ENCODE measurements at places on chromosomes 4 and X.
A peak's percentile ranks its signal among the peaks of the same experiment; 100 is the strongest.

GRCh38 chr4:19239565-19239964, 1012.1 kb upstream of the SLIT2 start:
- no peak for DNase-seq

DNA sequence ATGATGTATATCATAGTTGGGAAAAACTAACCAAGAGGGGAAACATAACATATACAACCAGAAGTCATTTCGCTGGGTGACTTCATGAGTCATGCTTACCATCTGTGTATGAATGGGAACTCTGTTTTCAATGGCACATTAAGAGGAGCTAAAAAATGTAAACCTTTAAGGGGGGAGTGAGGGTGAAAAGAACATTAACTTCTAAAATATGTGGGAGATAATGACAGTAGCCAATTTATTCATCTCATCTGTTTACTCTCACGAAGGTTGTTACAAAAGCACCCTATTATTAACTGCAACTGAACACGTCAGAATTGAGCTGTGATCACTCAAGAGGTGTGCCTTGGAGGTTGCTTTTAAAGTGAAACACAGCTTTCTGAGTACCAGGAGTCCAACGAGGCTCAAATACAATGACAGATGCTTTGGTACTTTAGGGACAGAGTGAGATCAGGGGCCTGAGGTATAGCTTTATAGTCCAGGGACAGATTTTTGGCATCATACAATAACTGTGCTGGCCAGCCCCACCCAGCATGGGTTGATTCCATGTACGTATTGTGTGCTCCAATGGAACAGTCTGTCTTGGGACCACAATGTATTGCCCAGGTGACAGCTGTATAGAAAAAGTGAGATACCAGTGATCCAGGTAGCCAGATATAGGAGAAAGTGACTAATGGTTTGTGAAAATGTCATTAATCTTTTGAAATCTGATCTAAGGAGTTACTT, 107.3 kb downstream of the AMMECR1 start:
- peak; percentile 35 for DNase-seq

GRCh38 chr4:146661367-146661766, 22.7 kb downstream of the POU4F2 start:
- DNase-seq: no peak

- no peak for DNase-seq
Measured at GRCh38 chr4:181661923-181662322, 581.3 kb upstream of the TENM3 start.

DNA sequence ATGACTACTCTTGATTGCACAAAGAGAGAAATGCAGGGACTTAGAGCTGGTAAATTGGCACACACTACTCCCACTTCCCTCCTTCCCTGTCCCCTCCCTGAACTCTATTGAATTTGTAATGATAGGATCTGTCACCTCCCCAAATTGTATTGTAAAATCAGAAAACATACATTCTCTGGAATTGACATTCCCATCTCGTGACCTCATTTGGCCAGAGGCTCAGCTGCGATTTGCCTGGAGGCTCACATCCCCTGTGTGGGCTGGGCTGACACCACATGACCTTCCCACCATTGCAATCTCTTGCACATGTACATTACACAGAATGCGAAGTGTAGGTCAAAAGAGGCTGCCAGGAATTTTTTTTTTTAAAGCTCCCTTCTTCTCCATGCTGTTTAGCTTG, 172.1 kb downstream of the MID1IP1 start:
- no peak for DNase-seq

- peak; percentile 57 for DNase-seq
Measured at GRCh38 chr4:149145803-149146202, 669.8 kb downstream of the IQCM start.

DNA sequence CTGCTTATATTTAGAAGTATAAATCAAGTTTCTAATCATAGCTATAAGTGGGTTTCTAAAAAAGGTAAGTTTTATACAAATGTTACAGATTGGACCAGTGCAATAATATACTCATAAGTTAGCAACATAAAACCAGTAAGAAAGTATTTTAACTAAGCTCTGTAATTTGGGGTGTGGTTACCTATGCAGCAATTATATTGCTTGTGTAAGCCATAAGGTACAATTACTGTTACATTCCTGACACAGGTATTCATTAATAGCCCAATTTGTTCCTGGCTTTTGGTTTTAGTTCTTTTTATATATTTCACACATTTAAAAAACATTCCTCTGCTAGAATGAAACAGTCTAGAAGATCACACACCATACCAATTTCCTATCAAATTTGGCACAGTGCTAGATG, 115.1 kb downstream of the FRYL start:
- DNase-seq: no peak

- DNase-seq: no peak
Measured at GRCh38 chr4:88382621-88383020, 4.0 kb downstream of the HERC6 start.

GRCh38 chr4:131001371-131001770, 1905.4 kb downstream of the C4orf33 start:
- no peak for DNase-seq

DNA sequence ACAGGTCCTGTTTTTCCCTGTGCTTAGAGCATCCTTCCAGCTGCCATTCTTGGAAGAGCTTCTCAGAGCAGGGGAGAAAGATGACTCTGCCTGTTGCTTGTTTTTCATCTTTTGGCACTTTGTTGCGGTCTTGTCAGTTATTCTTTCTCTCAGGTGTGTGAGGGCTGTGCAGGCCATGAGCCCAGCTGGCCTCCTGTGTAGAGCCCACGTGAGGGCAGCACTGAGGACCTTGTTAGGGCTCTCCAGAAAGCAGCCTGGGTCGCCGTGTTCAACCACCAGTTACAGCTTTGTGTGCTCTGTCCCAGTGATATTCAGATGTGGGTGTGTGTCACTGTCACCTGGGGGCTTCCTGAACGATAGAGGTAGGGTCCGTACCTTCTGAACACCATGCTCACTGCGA, 52.8 kb downstream of the NOP14 start:
- no peak for DNase-seq

DNA sequence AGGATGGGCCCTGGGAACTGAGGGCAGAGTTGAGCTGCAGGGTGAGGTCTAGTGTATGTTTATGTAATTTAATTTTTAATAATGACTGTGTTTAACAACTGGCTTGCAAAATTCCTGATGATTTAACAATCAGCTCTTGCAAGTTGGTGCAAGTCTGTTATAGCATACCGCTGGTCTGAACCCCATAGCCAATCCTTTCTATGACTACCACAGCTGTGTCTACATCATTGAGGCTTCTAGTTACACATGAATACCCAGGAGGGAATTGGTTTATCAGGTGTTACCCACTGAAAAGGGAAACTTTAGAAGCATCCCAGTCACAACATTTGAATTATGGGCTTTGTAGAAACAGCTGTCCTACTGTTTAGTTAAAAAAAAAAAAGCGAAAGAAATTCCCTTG, 38.3 kb downstream of the SUPT20HL1 start:
- no peak for DNase-seq

DNA sequence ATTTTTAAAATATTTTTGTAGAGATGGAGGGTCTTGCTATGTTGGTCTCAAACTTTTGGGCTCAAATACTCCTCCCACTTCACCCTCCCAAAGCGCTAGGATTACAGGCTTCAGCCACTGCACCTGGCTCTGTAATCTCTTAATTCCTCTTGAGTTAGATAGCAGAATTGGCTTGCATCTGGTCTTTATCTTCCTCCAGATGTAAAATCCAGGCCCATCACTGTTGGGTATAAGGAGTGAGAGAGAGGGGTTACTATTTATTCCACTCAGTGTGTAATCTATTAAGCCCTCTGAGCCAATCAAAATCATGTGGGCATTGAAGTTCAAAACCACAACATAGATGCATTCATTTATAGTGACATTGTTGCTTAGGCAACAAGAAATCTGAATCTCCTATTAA, 33.9 kb downstream of the ANK2 start:
- no peak for DNase-seq

DNA sequence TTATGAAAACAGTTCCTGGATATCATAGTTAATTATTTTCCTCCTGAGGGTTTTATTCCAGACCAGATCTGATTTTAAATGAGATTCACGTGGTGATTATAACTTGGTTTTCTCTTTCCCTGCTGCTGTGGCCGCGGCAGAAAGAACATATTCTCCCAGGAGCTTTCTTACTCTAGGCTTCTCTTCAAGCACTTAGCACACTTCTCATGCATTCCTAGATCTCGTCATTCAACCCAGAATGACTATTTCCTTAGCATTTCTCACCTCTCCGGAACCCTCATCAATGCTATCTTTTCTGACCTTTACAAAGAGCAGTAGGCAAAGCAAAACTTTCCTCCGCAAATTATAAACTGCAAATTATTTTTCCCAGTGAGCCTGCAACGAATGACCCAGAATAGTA, 122.9 kb downstream of the GPAT3 start:
- DNase-seq: peak; percentile 51

DNA sequence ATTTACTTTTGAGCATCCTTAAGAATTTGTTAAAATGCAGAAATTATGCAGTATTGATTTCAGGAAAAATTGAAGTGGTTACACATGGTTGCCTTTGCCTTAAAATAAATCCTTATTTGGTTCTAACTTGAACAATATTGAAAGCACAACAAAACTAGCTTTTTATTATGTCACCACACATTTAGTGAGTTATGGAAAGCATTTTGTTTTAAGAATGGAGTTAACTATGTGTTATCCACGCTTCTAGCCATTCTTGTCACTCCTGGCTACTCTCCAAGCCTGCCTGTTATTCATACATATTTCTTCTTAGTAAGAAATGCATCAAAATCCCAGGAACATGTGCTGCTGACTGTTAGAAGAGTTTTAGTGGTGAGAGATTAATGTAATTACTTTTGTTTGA, 73.9 kb downstream of the FAT4 start:
- DNase-seq: peak; percentile 8

DNA sequence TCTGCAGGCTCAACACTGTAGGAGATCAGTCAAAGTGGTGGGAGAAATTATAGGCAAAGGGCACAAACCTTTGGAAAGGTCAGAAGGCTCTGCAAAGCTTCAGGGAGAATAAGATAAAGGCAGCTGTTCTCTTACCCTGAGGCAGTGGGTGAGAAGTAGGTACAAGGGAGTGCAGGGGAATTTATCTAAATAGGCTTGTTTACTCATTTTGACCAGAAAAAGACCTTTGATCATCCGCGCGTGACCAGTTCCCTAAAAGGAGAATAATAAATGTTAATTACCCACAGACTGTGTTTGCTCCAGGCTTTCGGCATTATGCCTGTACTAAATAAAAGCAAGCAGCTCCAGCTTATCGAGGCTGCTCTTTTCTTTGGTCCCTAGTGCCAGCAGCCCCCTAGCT, 9.3 kb downstream of the FGFBP2 start:
- no peak for DNase-seq

DNA sequence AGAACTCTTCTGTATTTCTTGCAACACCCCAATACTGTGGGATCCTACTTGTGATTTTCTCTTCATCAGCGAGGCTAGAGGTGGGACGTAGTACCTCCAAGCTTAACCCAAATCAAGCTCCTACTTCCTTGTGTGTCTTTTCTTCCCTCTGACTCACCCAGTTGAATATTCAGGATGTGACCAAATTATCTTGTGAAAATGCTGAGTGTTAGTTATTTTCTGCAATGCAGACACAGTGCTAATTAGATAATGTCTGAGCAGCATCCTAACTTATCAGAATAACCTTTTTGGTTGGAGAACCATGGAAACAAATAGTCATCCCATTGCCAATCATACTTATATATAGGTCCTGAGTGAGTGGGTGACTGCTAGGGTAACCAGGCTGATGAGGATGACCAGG, 2.4 kb downstream of the MEPE start:
- DNase-seq: no peak

GRCh38 chrX:100363896-100364295, 46.2 kb downstream of the PCDH19 start:
- DNase-seq: no peak

Data from AG20443 (cell line).